ENCODE measurements at places on chromosomes 13 and 19. TPM values are rescaled to one million over a fixed set of nuclear protein-coding genes. Genes with fewer than 3 reads are reported as not detected.
A peak's percentile ranks its signal among the peaks of the same experiment; 100 is the strongest.

Gene SPACA4
- total RNA-seq = not detected

Gene TLE2
- total RNA-seq = 1.9 TPM

Gene ZNF132
- not detected for total RNA-seq

Gene SYT3
- not detected for total RNA-seq

Gene MCEMP1
- total RNA-seq = 0.44 TPM

Gene ERFL
- total RNA-seq = not detected

Gene ZNF714
- 11.0 TPM for total RNA-seq

Gene GJB2
- 12.9 TPM for total RNA-seq

Gene NPHS1
- not detected for total RNA-seq

Gene CDC42EP5
- 3.0 TPM for total RNA-seq

Gene LGALS14
- not detected for total RNA-seq

Gene HIF3A
- total RNA-seq = not detected

Gene TBXA2R
- not detected for total RNA-seq

Gene FGF22
- not detected for total RNA-seq

Gene ANGPTL8
- not detected for total RNA-seq

Gene CYP2A6
- total RNA-seq = not detected

Gene PRKCG
- not detected for total RNA-seq

Gene ZNF709
- total RNA-seq = 0.52 TPM

Gene ZNF99
- total RNA-seq = not detected

DNA sequence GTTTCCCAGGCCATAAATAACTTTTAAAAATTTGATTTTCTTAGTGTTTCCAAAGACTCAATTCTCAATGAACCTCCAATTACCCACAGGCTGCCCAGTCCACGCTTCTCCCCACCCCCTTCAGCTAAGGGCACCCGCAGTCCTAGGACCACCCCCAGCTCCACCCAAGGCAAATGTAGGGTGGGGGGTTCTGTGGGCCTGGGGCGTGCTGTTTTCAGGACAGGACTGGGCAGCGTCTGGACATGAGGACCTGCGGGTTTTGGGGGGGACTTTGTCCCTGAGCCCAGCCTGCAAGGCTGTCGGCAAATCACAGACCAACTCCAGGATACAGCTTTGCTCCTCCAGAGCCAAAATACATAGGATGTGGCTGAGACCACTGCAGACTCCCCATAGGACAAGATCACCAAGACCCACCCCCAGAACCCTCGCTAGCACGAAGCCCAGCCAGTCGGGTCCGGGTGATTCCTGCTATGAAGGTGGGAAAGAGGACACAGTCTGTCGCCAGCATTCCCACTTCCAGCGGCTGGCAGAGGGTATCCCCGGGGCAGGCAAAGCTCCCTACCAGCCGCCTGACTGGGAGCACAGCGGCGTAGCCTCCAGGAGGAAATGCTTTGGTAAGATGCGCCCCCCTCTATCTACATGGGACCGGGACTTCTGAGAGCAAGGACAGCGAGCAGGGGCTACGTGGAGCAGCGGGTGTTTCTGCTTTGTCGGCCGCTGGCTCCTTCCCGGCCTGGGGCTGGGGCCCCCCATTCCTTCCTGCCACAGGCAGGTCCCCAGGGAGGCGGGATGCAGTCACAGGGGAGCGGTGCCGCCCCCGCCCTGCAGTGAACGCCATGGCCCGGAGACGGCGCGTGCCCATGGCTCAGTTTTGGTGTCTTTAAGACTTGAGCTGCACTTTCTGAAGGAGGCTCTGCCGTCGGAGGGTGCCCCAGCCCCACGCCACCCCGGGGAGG, 1.6 kb upstream of the TIMM13 start:
- DNase-seq = no peak

DNA sequence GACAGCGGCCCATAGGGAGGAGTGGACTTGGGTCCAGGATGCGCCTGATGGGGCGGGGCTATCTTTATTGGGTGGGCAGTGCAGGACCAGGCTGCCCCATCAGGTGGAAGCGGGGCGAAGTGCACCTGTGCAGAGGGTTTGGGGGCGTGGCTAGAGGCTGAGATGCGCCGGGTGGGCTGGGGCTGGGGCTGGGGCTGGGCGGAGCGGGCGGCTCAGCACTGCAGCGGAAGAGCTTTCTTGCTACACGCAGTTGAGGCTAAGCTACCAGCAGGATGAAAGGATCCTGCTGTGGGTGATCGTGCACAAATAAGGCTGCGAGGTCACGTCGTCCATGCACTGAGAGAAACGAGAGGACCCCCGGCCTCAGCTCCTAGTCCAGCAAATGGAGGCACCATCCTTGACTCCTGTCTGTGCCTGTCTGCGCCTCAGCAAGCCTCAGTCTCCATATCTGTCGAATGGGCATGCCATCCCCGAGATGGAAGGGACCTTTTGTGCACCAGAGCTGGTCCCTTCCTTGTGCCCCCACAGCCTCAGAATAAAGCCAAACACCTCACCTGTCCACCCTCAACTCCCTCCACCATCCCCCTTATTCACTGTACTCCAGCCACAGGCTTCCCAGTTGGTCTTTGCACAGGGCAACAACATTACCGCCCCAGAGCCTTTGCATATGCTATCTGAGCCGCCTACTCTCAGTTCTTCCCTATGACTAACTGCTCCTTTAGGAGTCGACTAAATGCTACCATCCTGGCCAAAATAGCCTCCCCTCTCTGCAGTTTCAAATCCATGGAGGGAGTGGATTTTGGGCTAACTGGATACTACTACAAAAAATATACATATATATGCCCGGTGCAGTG, 21.0 kb upstream of the HOMER3 start:
- DNase-seq = no peak

- DNase-seq = no peak
Measured at GRCh38 chr13:46995874-46996273, 99.0 kb upstream of the HTR2A start.

GRCh38 chr13:21698817-21699679, 28.2 kb downstream of the FGF9 start:
- no peak for DNase-seq

DNA sequence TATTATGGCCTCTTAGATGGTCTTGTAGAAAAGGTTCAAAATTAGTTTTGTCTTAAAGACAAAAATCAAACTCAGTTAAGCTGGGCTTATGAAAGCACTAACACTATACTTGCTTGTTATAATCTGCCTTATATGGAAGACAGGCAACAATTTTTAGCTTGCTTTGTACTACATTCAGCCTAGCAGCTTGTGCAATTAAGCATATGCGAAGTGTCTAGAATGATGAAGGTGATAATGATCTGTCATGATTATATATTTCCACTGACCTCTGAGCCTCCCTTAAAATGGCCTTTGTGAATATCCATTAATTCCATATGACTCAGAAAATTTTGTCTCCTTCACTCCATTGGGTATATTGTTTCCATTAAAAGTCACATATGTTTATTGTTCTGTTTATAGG, 834.9 kb downstream of the OLFM4 start:
- DNase-seq = no peak

DNA sequence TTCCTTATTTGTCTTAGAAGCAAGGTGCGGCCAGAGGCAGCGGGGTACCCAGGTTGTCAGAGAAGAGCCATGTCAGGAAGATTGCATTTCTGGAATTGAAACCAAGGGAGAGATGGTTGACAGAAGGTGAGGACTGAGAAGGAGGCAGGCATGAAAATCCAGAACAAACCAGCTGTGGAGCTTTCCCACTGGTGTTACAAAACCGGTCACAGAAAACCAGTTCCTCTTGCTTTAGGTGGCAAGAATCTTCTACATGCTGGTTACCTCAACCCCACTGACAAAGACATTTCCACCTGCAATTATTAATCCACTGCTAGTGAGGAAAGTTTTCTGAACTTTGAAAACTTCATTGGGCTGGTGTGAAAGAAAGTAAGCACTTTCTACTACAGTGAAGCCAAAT, 64.0 kb upstream of the MED4 start:
- no peak for DNase-seq

GRCh38 chr19:33469171-33470039, 52.2 kb downstream of the PEPD start:
- no peak for DNase-seq

- DNase-seq = peak; percentile 22
Measured at GRCh38 chr13:79709471-79709870, 228.5 kb downstream of the NDFIP2 start.

DNA sequence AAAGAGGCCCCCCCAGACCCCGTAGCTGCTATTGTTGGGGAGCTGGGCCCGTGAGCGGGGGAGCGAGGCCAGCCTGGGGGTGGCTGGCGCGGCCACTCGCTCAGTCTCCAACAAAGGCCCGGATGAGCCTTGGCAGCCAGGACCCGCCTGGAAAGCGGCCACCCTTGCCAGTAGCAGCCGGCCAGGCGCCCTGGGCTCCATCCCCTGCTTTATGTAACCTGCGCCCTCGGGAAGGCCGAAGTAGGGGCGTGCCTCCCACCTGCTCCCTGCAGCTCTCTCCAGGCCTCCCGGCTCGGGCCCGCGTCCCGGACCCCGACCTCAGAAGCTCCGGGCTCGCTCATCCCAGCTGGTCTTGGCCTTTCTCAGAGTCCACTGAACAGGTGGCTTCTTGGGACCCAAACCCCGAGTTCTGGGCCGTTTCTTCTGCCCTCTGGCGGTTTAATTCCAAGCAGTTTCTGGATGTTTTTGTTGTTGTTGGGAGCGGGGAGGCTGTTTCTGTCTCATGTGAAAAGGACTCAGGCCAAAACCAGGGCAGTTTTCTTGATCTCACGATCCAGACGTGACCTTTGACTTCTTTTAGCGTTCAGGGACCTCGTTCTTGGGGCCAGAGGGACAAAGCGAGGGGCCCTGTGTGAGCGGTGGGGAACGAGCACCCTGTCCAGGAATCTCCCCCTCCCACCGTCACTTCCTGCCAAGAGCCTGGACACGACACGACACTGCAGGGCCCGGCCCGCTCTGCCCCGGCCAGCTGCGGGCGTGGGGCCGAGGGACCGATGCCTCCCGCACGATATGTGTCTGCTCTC, 1.2 kb downstream of the CDC34 start:
- DNase-seq = peak; percentile 72

GRCh38 chr13:42405665-42406390, 133.9 kb downstream of the AKAP11 start:
- peak; percentile 66 for DNase-seq

GRCh38 chr19:38036707-38037611, 130.0 kb downstream of the SIPA1L3 start:
- no peak for DNase-seq

GRCh38 chr13:99606324-99607066, 105.2 kb downstream of the TM9SF2 start:
- peak; percentile 82 for DNase-seq

- DNase-seq = no peak
Measured at GRCh38 chr19:27777242-27777641, 1435.7 kb downstream of the UQCRFS1 start.

GRCh38 chr19:38183251-38183897, 40.6 kb downstream of the DPF1 start:
- DNase-seq = no peak

- no peak for DNase-seq
Measured at GRCh38 chr19:18501832-18502231, 20.0 kb downstream of the ELL start.

DNA sequence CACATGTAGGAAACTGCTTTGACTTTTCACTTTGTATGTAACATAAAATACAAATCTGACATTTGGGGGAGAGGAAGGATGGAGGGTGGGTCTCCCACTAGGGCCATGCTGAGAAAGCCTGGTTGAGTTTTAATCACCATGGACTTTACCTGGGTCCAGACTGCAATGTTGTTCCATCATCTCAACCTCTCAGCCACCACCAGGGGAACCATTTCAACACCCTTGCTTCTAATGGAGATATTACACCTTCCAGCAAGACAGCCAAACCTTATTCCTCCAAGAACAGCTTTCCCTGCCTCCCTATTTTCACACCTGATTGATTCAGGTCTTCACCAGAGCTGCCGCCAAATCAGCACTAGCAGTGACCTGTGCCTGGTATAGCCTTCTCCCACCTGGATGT, 56.0 kb downstream of the ZAR1L start:
- peak; percentile 11 for DNase-seq

GRCh38 chr13:76646946-76647345, 239.3 kb downstream of the KCTD12 start:
- no peak for DNase-seq

DNA sequence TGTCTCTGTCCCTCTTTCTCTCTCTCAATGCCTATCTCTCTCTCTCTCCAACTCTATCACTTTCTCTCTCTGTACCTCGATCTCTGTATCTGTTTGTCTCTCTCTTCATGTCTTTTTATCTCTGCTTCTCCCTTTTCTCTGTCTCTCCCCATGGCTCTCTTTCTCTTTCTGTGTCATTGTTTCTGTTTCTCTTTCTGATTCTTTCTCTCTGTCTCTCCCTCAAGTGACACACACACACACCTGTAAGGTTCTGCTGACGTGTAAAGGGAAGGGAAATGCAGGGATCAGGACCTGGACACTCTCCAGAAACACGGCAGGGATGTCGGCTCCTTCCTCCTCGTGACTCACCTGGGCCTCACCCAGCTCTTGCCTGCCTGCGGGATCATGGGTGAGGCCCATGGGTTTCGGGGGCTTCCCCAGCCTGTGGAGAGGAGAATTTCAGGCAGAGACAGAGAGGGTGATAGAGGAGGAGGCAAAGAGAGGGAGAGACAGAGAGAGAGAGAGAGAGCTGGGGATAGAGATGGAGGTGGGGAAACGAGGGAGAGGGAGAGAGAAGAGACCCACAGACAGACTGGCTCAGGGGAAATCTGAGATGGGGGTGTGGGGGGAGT, 5.4 kb upstream of the PLAUR start:
- peak; percentile 98 for DNase-seq

DNA sequence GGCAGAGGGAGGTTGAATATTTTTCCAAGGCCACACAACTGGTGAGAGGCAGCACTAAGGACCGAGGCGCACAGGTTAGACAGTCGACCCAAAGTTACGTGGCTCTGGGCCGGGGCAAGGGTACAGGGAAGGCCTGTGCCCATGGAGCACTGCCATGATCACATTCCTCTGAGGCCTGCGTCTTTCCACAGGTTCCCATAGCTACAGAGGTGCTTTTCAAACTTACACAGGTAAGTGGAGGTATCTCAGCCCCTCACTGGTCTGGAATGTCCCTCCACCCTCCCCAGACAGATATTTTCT, 814 bp downstream of the ZNF211 start:
- DNase-seq = no peak

GRCh38 chr19:17327068-17327653, 7.5 kb downstream of the ANO8 start:
- DNase-seq = no peak

- no peak for DNase-seq
Measured at GRCh38 chr13:33884531-33885220, 66.7 kb downstream of the RFC3 start.

DNA sequence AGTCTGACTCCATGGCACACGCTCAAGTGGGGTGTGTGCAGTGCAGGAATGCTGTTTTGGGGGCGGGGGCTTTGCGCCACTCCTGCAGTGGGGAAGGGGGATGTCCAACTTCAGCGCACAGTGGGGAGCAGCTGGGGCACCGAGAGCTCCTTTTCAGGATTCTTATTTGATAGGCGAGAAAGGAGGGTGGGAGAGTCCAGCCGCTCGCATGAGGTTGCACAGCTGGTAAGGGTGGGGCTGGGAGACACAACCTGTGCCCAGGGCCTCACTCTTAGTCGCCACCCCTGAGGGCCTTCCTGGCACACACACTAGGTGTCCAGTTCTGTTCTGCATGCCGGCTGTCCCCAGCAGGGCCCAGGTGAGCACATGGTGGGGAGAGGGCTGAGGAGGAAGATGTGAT, 190.8 kb downstream of the UQCRFS1 start:
- no peak for DNase-seq

GRCh38 chr13:113418722-113419049, 34.6 kb downstream of the ADPRHL1 start:
- DNase-seq = no peak

Data from MCF 10A (cell line).